ENCODE measurements at places on chromosomes 6 and 20.

DNA sequence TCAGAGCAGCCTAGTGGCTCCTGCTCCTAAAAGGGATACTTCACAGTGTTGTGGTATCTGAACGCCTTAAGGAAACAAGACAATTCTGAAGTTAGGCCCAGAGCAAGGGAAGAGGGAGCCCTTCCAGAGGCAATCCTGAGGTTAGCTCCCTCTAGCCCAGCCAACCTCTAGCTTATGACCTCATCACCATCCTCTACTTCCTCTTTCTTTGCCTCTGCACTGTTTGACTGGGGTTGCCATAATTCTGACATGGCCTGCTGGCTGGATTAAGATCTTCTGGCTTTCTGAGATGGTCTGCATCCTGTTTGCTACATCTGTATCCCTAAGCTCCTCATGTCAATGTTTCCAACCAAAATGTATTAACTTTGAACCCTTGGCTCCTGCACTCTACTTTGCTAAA, 23.3 kb upstream of the BMP2 start:
- no peak for DNase-seq

- no peak for DNase-seq
Measured at GRCh38 chr6:328924-329323, 36.6 kb downstream of the DUSP22 start.

DNA sequence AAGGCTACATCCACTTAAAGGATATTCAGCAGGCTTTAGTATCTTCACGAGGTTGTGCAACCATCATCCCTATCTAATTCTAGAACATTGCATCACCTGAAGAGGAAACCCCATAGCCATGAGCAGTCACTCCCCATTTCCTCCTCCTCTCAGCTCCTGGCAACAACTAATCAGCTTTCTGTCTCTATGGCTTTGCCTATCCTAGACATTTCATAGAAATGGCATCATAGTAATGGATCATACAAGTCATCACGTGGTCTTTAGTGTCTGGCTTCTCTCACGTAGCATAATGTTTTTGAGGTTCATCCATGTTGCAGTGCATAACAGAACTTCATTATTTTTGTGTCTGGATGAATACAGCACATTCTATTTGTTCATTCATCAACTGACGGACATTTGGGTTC, 20.5 kb downstream of the SNAI1 start:
- no peak for DNase-seq

DNA sequence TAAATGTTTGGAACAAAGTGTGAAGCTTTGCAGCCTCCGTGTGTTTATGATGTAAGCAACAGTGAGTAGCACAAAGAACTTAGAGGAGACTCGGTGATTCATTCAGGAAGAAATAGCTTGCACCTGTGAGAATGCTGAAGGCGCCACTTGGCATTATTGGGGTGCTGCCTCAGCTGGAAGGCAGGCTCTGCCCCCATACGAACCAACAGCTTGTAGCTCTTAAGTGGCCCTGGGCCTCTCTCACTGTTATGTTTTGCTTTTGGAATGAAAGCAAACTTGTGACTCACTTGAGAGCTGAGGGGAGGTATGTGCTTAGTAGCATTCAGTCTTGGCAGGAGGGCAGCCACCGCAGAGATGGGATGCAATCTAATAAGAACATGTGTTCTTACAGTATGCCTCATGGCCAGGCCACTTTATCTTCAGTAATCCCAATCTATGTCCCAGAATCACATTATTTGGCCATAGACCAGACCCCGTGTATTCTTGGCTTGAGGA, 310.7 kb downstream of the EYA4 start:
- DNase-seq = no peak

- no peak for DNase-seq
Measured at GRCh38 chr6:21612067-21612745, 18.7 kb downstream of the SOX4 start.
